ENCODE measurements at places on chromosomes 16 and 17.
A peak's percentile ranks its signal among the peaks of the same experiment; 100 is the strongest.

DNA sequence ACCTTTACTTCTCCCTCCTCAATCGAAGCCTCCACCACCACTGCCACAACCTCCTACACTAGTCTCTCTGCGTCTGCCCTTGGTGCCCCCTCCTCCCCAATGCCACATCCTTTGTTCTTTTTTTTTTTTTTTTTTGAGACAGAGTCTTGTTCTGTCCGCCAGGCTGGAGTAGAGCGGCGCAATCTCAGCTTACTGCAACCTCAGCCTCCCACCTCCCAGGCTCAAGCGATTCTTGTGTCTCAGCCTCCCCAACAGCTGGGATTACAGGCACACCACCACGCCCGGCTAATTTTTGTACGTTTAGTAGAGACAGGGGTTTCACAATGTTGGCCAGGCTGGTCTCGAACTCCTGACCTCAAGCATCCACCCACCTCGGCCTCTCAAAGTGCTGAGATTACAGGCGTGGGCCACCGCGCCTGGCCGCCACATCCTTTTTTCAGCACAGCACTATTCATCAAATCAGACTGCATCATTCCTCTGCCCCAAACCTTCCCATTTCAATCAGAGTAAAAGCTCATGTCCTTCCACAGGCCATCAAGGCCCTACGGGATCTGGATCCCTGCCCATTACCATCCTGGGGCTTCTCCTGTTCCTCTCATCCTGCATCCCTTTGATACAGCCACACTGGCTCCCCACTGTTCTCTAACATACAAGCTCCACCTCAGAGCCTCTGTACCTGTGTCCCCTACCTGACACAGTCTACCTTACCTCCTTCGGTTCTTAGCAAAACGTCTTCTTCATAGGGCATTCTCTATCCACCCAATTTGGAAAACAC lies 2.0 kb downstream of the KLHL11 start:
- no peak for DNase-seq

GRCh38 chr16:89909777-89910716 lies 8.6 kb upstream of the MC1R start:
- peak; percentile 43 for DNase-seq

- DNase-seq = no peak
Observed at GRCh38 chr16:73151225-73151624, 103.3 kb upstream of the ZFHX3 start.

GRCh38 chr17:80704381-80704819 lies 159.8 kb downstream of the RPTOR start:
- no peak for DNase-seq

DNA sequence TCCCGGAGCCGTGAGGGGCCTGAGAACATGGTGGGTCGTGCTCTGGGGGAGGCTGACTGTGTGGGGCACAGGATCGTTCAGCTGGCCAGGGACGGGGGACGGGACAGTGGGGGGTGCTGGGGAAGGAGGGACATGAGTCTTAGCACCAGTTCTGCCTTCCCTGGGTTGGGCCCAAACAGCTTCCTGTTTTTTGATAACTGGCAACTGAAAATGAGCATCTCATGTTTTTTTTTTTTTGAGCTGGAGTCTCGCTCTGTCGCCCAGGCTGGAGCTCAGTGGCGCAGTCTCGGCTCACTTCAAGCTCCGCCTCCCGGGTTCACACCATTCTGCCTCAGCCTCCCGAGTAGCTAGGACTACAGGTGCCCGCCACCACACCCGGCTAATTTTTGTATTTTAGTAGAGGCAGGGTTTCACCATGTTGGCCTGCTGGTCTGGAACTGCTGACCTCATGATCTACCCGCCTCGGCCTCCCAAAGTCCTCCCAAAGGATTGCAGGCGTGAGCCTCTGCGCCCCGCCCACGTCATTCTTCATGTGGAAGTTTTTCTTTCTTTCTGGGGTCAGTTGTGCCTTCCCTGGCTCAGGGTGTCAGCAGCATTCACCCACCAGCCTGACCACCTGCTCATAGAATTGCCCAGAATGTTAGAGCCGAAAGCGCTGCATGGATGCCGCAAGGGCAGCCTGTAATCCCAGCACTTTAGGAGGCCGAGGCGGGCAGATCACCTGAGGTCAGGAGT lies 6.4 kb downstream of the ASPSCR1 start:
- DNase-seq = no peak

GRCh38 chr16:51556694-51557340 lies 405.7 kb upstream of the SALL1 start:
- no peak for DNase-seq

DNA sequence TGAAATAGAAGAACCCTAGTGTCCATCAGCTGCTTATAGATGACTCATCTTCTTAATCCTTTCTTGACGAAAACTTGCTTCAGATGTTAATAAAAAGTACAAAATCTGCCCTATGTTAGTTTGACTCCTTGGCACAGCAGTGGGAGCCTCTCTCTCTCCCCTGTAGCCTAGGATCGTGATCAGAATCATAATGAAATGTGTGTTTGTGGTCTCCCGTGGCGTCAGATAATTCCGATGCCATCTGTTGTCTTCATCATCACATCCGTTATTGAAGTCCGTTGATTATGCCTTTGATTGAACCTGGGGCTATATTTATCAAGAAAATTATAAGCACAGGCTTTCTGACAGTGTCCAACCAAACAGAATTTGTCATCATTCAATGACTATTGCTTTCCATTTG lies 102.5 kb downstream of the BMERB1 start:
- no peak for DNase-seq

- no peak for DNase-seq
Observed at GRCh38 chr16:87765473-87765775, 362 bp downstream of the KLHDC4 start.

GRCh38 chr17:8326511-8327302 lies 12.9 kb upstream of the ODF4 start:
- no peak for DNase-seq

- DNase-seq = no peak
Observed at GRCh38 chr16:64952177-64952576, 169.7 kb downstream of the CDH11 start.

DNA sequence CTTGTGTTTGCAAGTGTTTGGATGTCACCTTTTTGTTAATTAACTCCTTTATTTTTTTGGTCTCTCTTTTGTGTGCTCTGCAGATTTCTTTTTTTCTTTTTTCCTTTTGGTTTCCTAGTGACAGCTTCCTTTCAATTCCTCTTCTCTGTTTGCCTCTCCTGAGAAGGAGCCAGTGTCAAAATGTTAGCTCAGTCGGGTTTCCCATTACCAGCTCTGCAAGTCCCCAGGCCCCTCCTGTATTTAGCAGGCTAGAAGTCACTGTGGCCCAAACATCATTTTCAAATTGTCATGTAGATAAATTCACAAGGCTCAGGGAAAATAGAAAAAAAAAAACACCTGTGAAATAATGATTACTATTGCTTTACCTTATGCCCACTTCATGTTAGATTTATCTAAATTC lies 1621.6 kb downstream of the CDH8 start:
- DNase-seq = no peak

DNA sequence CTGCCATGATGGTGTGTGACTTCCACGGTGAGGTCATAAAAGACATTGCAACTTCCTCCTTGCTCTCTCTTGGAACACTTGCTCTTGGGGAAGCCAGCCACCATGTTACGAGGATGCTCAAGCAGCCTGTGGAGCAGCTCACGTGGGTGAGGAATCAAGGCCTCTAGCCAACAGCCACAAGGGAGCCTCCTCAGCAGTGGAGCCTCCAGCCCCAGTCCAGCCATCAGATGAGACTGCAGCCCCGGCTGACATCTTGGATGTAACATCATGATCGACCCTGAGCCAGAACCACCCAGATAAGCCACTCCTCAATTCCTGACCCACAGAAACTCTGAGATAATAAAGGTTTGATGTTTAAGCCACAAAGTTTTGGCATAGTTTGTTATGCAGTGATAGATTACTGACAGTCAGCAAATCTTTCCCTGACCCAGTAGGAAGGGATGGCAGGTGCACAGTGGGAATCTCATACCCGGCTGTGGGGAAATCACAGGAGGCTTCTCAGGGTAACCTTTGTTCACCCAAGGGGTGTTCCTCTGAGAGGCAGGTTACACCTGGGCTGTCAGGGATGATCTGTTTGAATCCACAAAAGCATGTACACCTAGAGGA lies 23.3 kb upstream of the GINS2 start:
- DNase-seq = no peak

DNA sequence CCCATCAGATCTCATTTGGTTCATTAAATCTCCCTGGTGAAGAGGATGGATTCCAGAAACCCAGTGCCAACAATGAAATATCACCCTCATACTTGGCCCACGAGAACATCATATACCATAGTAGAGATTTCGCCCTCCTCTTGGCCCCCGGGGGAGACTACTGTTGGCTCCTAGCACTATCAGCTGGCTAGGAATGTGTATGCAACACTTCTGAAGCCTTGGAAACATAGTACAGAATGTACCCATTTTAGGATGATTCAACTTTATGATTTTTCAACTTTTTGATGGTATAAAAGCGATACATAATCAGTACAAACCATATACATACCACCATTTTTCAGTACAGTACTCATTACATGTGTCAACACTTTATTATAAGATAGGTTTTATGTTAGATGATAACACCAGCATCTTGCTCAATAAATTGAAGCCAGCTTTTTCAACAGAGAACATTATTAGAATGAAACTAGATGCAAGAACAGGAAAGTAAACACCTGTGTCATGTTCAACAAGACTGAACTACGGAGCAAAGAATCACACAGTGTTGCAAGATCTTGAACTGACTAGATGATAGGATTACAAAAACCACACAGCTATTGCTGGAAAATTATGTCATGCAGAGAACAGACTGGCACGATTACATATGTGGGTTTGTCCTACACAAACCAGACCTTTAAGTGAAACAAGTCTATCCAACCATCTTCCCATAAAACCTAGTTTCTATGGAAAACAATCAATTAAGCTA lies 17.2 kb downstream of the RSL1D1 start:
- no peak for DNase-seq

- DNase-seq = no peak
Observed at GRCh38 chr16:78852081-78852635, 748.4 kb downstream of the MAF start.

- DNase-seq = no peak
Observed at GRCh38 chr17:37530420-37530819, 40.7 kb downstream of the DUSP14 start.

DNA sequence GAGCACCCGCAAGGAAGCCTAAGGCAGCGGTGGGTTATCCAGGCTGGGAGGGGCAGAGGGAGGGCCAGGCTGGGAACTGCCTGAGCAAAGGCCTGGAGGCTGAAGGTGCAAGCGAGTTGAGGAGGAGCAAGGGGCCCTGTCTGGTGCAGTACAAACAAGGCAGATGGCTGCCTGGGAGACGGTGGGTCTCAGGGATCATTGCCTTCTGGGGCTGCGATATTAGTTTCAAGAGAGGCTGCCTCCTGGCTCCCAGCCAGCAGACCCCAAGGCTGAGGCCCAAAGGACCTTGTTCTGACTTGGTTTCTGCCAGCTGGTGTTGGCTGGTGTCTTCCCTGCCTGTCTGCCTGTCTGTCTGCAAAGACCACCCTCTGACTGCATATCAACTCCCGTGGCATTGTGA lies 154.0 kb downstream of the IRF8 start:
- DNase-seq = no peak

DNA sequence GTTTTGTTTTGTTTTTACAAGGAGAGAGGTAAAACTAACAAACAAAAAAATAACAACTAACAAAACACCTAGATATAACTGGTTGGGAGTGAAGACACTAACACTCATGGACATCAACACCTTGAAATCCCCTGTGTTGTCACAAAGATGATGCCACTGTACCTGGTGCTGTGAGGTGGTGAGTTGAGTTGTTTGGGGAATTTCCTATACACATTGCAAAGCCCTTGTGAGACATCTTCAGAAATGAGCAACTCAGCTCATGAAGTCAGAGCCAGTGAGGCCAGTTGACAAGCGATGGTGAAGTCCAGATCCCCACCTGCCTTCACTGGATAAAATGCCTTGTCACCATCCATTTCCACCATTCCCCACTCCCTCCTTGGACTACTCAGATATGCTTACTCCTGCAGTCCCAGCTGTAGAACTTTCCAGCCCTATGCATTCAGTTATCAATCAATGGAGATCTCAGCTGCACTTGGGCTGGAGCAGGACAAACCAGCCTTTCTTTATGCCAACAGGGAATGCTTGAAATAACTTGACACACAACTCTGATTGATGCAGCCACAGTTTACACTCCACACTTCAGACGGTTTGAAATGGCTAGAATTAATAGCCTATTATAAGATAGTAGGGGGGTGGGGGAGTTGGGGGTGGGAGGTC lies 22.2 kb downstream of the ANKFN1 start:
- DNase-seq = no peak

DNA sequence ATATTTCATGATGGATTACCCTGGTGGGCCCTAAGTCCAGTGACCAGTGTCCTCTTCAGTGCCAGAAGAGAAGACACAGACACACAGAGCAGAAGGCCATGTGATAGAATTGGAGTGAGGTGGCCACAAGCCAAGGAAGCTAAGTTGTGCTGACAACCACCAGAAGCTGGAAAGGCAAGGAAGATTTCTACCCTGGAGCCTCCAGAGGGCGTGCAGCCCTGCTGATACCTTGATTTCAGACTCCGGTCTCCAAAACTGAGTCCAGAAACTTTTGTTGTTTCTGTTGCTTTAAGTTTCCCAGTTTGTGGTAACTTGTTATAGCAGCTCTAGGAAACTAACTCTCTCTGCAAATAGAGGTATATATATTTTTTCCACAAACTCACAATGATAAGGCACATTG lies 396.6 kb upstream of the ASIC2 start:
- no peak for DNase-seq

GRCh38 chr17:55452139-55452790 lies 30.6 kb upstream of the MMD start:
- DNase-seq = no peak

DNA sequence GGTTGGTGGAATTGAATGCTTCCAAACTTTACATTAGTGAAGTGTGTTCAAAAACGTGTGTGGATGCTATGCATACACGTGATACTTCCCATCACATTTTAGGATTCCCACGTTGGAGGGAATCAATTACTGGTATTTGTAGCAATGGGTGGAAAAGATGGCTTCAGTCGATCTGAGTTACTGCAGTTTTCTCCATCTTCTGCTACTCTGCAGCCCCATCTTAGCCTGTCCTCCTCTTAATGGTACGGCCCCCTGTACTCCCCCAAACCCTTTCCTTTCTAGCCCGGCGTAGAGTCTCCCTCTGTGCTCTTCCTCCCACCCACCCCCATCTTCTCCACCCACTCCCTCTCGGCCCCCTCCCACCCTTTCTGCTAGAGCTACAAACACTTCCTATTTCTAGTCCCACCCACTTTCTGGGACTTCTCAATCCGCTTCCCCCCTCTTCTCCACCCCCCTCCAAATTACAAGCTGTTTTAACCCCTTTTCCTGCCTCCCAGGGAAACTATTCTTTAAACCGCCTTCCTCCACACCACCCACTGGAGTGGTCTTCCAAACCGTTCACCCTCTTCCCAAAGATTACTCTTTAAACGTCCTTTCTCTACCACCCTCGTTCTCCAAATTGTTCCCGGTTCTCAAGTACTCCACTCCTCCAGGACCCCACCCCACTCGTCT lies 1.1 kb downstream of the CHTF8 start:
- no peak for DNase-seq

- no peak for DNase-seq
Observed at GRCh38 chr16:30446203-30446595, 525 bp upstream of the SEPHS2 start.
